Hindlimb muscle (tissue), 1 donor: ENCODE measurements at places on chromosomes 3 and 15. TPM values are rescaled to one million over a fixed set of nuclear protein-coding genes. Genes with fewer than 3 reads are reported as not detected.

The CACNA2D2 gene
- 8.2 TPM for polyA plus RNA-seq

The GP9 gene
- 0.30 TPM for polyA plus RNA-seq

The SAXO2 gene
- polyA plus RNA-seq = 2.6 TPM

The ARL13B gene
- polyA plus RNA-seq = 6.2 TPM

- no peak for DNase-seq
Observed at GRCh38 chr15:47517737-47518136, 199.6 kb upstream of the SEMA6D start.

- no peak for DNase-seq
Observed at GRCh38 chr3:168341956-168342936, 246.5 kb upstream of the GOLIM4 start.

GRCh38 chr15:74891469-74891868 lies 1.6 kb downstream of the MPI start:
- DNase-seq = no peak

DNA sequence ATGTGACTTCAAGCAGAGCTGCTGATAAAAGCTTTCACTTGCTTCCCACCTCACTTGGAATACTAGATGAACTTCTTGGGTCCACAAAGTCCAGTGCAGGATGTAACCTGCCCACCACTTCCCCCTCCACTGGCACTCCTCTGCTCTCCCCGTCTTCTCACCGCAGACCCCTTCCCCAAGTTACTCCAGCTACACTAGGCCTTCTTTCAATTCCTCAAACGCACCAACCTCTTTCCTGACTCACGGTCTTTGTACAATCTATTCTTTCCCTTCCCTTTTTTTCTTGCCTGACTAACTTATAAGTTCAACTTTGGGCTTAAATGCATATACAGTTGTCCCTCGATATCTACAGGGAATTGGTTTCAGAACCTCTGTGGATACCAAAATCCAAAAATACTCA lies 5.2 kb upstream of the ATP13A3 start:
- no peak for DNase-seq

DNA sequence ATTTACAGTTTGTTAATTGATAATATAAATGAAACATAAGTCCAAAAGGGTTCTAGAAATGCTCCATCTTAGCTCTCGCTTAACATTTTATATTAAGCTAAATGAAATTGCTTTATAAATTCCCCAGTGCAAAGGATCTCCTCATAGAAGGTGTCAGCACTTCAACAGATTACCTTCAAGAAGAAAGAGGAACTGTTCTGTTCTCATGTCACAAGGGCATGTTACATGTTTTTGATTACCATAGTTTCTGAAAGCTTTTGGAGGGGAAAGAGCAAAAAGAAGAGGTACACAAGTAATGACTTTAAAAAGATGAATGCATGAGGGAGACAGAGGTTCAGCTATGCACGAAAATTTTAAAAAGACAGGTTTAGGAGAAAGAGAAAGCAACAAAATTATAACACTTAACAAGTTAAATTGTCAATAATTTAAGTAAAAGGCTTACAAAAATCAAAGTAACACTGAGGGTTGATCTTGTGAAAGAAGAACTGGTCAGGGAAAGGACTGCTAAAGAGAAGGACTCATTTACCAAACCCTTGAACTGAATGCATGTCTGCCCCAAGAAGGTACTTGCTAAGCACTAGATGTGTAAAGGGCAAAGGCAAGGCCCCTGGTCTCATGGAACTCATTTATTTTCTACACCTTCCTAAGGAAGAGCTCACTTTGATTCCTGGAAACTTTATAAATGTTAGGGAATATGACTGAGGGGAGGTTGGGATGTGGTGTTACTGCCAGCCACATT lies 45.1 kb downstream of the CCDC191 start:
- no peak for DNase-seq

DNA sequence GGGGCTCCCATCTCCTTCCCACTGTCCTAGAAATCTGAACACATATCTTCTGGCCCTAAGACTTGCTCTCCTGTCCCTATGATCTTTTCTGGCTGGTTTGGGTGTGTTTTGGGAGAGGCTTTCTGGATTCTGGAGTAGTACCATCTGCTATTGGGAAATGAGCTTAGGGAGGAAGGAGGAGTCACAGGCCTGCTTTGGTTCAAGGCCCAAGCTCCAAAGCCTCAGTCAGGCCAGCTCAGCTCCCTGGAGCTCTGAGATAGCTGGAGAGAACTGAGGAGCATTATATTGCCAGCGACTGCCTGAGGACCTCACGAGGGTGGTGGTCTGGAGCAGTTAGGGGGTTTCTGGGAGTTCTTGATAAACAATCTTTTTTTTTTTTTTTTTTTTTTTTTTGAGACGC lies 18.7 kb downstream of the RASGRF1 start:
- peak; percentile 34 for DNase-seq

DNA sequence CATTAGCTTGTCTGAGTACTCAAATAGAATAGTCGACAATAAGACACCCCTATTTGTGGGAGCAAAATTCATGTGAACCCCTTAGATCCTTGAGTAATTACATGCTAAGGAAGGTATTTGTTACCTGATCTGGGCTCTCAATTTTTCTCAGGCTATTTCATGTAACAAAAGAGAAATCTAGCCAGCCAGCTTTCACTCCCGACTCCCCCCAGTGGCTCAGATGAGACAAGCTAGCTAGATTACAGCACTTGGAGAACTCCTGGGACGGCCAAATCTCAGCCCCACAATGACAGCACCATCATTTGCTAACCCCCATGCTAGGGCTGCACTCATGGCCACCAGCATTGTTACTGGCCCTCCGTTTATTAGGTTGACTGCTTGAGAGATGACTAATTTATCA lies 41.3 kb downstream of the GLDN start:
- peak; percentile 35 for DNase-seq

- DNase-seq = no peak
Observed at GRCh38 chr3:12885583-12885930, 44.2 kb upstream of the RPL32 start.
